Activated CD8-positive, alpha-beta T cell treated with anti-CD3 and anti-CD28 coated beads for 36 hours (primary cell): ENCODE measurements at places on chromosomes 5 and 9. TPM values are rescaled to one million over a fixed set of nuclear protein-coding genes. Genes with fewer than 3 reads are reported as not detected.

GRCh38 chr5:116013207-116013785 lies 19.0 kb upstream of the ARL14EPL start:
- no peak for DNase-seq
- H3K27me3 ChIP-seq: peaks cover 5% of the 10 kb centered on the region
- no peaks in the 10 kb centered on the region for H3K36me3 ChIP-seq
- no peak overlapping the region for H3K27ac ChIP-seq
- H3K4me3 ChIP-seq: no peak overlapping the region

- no peak overlapping the region for H3K27ac ChIP-seq
- H3K36me3 ChIP-seq: no peaks in the 10 kb centered on the region
Observed at GRCh38 chr5:156391139-156391538, 64.2 kb downstream of the SGCD start.

The MYOZ3 gene
- 0.20 TPM for total RNA-seq

- H3K4me3 ChIP-seq: peak overlapping the region; percentile 34
- H3K4me1 ChIP-seq: peaks cover 87% of the 10 kb centered on the region
- no peak for DNase-seq
- peaks cover 19% of the 10 kb centered on the region for H3K36me3 ChIP-seq
- H3K27ac ChIP-seq: peak overlapping the region; percentile 71
Observed at GRCh38 chr5:35789732-35790456, 66.8 kb upstream of the IL7R start.

- H3K4me1 ChIP-seq: peaks cover 6% of the 10 kb centered on the region
- H3K27ac ChIP-seq: no peak overlapping the region
- no peak for DNase-seq
- no peak overlapping the region for H3K4me3 ChIP-seq
- H3K36me3 ChIP-seq: peaks cover 34% of the 10 kb centered on the region
Observed at GRCh38 chr9:69058101-69058500, 22.5 kb downstream of the FXN start.

- DNase-seq: no peak
- peaks cover 13% of the 10 kb centered on the region for H3K36me3 ChIP-seq
- no peaks in the 10 kb centered on the region for H3K27me3 ChIP-seq
- no peak overlapping the region for H3K4me3 ChIP-seq
Observed at GRCh38 chr9:32454280-32454679, 69.8 kb downstream of the ACO1 start.

The IFNA21 gene
- total RNA-seq: not detected

DNA sequence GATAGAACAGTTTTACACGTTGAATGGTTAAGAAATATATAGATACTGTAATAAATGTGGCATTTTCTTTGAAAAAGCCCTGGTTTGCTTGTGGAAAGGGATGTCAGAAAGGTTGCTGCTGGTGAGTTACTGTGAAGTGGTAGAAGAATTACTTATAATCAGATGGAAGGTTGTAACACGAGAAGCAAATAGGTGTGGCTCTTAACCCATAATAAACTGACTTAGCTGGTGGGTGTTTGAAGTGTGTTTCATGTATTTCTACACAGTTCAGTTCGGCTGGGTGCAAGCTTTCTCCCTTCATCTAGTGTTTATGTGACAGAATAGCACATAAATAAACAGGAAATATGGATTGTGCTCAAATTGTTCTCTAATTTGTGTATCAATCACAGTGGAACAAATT lies 5.5 kb downstream of the CNOT6 start:
- no peaks in the 10 kb centered on the region for H3K27me3 ChIP-seq
- H3K4me3 ChIP-seq: no peak overlapping the region
- H3K36me3 ChIP-seq: peaks cover 14% of the 10 kb centered on the region
- peaks cover 29% of the 10 kb centered on the region for H3K4me1 ChIP-seq
- DNase-seq: no peak
- no peak overlapping the region for H3K27ac ChIP-seq

DNA sequence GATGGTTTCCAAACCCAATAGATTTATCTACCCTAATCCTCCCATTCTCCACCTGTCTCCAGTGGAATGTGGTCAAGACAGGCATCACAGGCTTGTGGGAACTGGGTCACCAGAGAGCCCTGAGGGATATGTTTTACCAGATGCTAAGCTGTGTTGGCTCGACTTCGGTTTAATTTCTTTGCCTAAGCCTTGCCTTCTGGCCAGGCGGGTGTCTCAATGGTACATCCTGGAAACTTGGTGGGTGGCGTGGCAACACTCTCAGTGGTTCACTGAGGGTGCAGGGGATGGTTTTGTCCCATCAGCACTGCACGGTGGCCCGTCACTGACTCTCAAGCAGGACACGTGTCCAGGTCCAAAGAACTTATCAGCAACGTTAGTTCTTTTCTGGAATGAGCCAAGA lies 192.2 kb downstream of the TENT4A start:
- H3K27ac ChIP-seq: no peak overlapping the region
- no peaks in the 10 kb centered on the region for H3K4me1 ChIP-seq
- H3K27me3 ChIP-seq: peaks cover 2% of the 10 kb centered on the region
- no peak for DNase-seq
- H3K36me3 ChIP-seq: no peaks in the 10 kb centered on the region

The SPINK1 gene
- total RNA-seq: not detected

DNA sequence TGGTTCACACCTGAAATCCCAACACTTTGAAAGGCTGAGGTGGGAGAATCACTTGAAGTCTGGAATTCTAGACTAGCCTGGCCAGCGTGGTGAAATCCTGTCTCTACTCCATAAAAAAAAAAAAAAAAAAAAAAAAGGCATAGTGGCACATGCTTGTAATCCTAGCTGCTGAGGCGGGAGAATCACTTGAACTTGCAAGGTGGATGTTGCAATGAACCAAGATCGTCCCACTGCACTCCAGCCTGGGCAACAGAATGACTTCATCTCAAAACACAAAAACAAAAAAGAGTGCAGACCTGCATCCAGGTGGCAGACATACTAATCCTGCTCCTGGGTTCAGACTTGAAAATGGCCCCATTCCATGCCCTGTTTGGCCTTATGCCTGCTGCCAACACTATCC lies 21.8 kb upstream of the ADAMTS19 start:
- no peaks in the 10 kb centered on the region for H3K36me3 ChIP-seq
- no peak overlapping the region for H3K4me3 ChIP-seq
- no peak for DNase-seq
- H3K27ac ChIP-seq: no peak overlapping the region

- peaks cover 12% of the 10 kb centered on the region for H3K27me3 ChIP-seq
- H3K4me1 ChIP-seq: peaks cover 30% of the 10 kb centered on the region
- H3K36me3 ChIP-seq: no peaks in the 10 kb centered on the region
- peak overlapping the region; percentile 94 for H3K4me3 ChIP-seq
Observed at GRCh38 chr5:93620487-93621326, 37.7 kb downstream of the NR2F1 start.

The SPATA31C1 gene
- not detected for total RNA-seq

DNA sequence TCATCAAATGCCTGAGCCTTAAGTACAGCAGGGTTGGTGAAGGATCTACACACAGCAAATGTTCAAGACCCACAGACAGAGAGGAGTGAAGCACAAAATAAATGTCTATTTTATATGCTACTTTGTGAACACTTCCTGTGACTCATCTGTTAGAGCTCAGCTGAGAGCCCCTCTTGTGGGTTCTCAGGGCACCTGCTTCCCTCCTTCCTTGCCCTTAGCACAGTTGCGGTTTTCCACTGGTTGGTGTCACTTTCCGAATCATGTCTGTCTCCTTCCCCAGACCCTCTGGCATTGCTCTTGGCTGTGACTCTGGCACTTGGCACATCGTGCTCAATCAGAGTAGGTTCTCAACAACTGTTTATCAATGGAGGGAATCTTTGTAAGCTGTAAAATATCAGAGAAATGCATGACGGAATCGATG lies 128.5 kb upstream of the STC2 start:
- H3K4me1 ChIP-seq: no peaks in the 10 kb centered on the region
- H3K36me3 ChIP-seq: no peaks in the 10 kb centered on the region
- no peak overlapping the region for H3K27ac ChIP-seq
- peak; percentile 7 for DNase-seq
- H3K27me3 ChIP-seq: peaks cover 3% of the 10 kb centered on the region

DNA sequence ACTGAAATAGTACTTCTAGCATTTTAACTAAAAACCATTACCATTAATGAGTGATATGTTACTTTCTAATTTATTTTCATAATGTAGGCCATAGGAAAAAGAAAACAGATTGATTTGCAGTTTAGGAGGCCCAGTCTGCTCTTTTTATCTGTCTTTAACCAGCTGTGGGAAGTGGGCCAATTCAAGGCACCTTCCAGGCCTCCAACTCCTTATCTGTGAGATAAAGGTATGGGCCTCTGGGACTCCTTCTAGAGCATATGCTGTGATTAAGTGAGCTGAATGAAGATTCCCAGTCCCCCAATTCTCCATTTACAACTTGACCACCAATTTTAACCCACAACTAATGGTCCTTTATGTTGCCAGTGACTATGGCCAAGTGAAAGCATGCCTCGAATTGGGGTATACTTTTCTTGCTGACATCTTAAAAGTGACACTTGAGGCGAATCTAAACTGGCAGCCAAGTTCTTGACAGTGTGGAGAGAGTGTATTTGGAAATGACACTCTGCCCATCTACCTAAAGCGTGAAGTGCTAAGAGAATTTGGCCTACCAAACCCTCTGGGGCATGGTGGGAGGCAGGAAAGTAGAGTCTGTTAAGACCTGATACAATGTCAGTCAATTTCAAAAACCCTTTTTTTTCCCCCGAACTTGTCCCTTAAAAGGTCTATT lies 88.3 kb downstream of the PIK3R1 start:
- H3K4me1 ChIP-seq: peaks cover 33% of the 10 kb centered on the region
- H3K4me3 ChIP-seq: no peak overlapping the region
- H3K36me3 ChIP-seq: peaks cover 19% of the 10 kb centered on the region
- peak overlapping the region; percentile 77 for H3K27ac ChIP-seq
- no peaks in the 10 kb centered on the region for H3K27me3 ChIP-seq
- DNase-seq: no peak

DNA sequence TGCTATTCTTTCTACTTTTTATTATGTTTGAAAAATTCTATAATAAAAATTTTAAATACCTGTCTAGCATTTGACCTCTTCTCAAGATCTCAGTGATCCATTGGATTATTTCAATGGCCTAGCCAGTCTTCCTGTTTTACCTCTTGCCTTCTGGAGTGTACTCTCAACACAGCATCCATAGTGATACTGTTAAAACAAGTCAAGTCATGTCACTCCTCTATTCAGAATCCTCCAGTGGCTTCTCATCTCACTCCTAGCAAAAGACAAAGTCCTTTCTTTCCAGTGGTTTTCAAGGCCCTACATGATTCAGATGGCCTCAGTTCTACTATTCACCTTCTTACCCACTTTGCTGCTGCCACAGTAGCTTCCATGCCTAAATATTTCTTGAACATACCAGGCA lies 1.8 kb downstream of the MARVELD2 start:
- H3K27me3 ChIP-seq: no peaks in the 10 kb centered on the region
- H3K4me1 ChIP-seq: no peaks in the 10 kb centered on the region
- H3K36me3 ChIP-seq: peaks cover 14% of the 10 kb centered on the region
- no peak for DNase-seq
- H3K27ac ChIP-seq: no peak overlapping the region
- H3K4me3 ChIP-seq: no peak overlapping the region

The HRH2 gene
- 24.5 TPM for total RNA-seq

DNA sequence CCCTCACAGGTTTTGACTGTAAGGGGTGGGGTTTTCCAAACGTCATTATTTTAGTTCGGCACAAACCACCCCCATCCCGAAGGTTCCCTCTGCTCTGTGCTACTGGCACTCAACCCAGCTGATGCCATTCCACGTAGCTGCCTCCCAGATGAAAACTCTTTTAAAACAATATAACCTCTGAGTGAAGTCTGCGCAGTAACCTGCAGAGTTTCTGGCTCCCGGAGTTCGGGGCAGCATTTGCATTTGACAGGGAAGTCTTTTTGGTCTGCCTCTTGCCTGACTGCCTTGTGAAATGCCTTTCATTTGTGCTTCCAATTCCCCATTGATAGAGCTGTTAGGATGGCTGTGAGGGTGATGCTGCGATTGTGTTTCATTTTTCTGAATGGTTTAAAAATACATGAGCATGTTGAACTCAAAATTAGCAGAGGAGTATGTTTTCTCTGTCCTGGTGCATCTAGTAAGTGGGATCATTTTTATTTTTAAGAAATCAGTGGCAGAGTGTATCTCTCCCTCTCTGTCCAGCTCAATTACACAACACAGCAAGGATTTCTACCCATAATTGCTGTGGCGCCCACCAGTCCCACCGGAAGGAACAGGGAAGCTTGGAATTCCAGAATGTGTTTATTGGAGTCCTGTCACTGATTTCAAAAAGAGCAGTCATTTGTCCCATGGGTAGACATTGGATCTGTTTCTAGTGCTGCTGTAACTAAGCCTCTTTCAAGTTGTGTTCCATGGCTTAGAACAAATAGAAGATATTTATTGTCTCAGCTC lies 24.8 kb downstream of the ADCY2 start:
- no peak for DNase-seq
- H3K27ac ChIP-seq: no peak overlapping the region
- H3K4me3 ChIP-seq: no peak overlapping the region
- H3K4me1 ChIP-seq: no peaks in the 10 kb centered on the region

DNA sequence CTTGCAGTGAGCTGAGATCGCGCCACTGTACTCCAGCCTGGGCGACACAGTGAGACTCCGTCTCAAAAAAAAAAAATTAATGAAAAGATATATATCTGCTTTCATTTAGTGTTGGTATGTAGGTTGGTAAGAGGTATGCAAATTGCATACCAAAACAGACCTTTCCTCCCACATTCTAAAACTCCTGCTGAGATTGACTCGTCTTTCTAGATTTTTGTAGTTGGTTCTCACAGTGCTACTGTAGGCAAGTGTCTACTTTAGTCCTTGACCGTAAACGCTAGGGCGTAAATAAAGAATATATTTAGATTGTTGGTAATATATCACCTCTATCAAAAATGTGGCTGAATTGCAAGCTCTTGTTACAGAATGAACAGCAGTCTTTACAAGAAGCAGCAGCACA lies 445.9 kb downstream of the CHSY3 start:
- DNase-seq: no peak
- no peak overlapping the region for H3K27ac ChIP-seq
- H3K4me1 ChIP-seq: no peaks in the 10 kb centered on the region
- H3K4me3 ChIP-seq: no peak overlapping the region
- no peaks in the 10 kb centered on the region for H3K36me3 ChIP-seq

The FBP2 gene
- total RNA-seq: not detected

DNA sequence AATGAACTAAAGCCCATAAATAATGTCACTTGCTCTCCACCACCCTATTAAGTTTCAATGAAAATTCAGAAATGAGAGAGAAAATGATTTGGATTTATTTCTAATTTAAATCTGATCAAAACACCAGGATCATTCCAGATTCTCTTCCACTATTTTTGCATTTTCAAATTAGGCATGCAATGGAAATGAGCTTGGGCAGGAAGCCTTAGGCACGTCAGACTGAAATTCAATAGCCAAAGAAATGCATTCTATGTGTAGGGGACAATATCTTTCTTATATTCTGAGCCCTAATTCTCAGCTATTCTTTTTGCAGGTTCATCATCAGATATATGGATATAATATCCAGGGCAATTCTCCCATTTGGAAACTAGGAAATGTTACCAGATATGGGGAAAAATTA lies 132.8 kb downstream of the MCTP1 start:
- no peak for DNase-seq
- no peaks in the 10 kb centered on the region for H3K4me1 ChIP-seq
- no peak overlapping the region for H3K27ac ChIP-seq
- H3K36me3 ChIP-seq: no peaks in the 10 kb centered on the region

GRCh38 chr9:126777733-126778132 lies 27.1 kb upstream of the ZBTB43 start:
- DNase-seq: peak; percentile 7
- H3K4me3 ChIP-seq: no peak overlapping the region
- no peak overlapping the region for H3K27ac ChIP-seq
- no peaks in the 10 kb centered on the region for H3K36me3 ChIP-seq
